AG08395 (cell line): ENCODE measurements at places on chromosomes 3 and 15.

- no peak for DNase-seq
Measured at GRCh38 chr3:196096382-196096953, 14.6 kb upstream of the TFRC start.

- DNase-seq = no peak
Measured at GRCh38 chr3:196994056-196994455, 25.4 kb upstream of the PIGZ start.

DNA sequence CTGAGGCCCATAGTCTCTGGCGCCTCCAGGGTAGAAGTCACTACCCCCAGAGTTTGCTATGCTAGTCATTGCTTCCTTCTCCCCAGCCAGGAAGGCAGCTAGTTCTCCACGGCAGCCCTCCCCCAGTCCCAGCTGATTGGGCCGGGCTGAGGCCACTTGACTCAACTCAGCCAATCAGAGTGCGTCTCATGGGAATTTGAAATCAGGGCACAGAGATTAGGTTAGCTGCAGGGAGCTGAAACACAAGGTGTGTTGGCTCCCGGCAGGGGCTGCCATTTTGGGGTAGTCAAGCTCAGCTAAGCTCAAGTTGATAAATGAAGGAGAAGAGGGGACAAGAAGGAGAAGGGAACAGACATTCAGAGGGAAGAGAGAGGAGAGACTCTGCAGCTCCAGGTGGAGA is 32.8 kb downstream of the LINGO1 start:
- DNase-seq = peak; percentile 43

GRCh38 chr15:87874896-87875711 is 381.4 kb downstream of the NTRK3 start:
- peak; percentile 38 for DNase-seq

- no peak for DNase-seq
Measured at GRCh38 chr15:58921267-58921790, 12.2 kb downstream of the SLTM start.

DNA sequence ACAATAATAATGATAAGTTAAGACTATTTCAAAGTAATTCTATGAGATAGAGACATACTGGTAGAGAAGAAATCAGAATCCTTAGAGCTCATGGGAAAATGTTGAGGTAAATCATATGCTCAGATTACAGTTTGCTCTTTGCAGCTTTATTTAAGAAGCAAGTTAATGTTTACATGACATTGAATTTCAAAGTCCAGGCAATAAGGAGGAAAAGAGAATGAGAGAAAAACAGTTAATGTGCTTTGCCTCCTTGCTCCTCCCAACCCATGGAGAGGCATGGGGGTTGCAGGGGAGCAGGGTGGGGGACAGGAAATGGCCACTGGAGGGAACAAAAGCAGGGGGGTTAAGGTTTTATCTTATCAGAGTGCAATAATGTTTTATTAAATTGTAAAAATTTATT is 42.2 kb upstream of the ZBTB38 start:
- no peak for DNase-seq

GRCh38 chr3:123700791-123701722 is 116.2 kb upstream of the HACD2 start:
- DNase-seq = no peak

- DNase-seq = no peak
Measured at GRCh38 chr3:144164352-144164751, 192.7 kb downstream of the DIPK2A start.

- DNase-seq = no peak
Measured at GRCh38 chr3:97979610-97980009, 7.4 kb upstream of the RIOX2 start.

GRCh38 chr3:154334973-154335420 is 10.7 kb upstream of the DHX36 start:
- peak; percentile 34 for DNase-seq

DNA sequence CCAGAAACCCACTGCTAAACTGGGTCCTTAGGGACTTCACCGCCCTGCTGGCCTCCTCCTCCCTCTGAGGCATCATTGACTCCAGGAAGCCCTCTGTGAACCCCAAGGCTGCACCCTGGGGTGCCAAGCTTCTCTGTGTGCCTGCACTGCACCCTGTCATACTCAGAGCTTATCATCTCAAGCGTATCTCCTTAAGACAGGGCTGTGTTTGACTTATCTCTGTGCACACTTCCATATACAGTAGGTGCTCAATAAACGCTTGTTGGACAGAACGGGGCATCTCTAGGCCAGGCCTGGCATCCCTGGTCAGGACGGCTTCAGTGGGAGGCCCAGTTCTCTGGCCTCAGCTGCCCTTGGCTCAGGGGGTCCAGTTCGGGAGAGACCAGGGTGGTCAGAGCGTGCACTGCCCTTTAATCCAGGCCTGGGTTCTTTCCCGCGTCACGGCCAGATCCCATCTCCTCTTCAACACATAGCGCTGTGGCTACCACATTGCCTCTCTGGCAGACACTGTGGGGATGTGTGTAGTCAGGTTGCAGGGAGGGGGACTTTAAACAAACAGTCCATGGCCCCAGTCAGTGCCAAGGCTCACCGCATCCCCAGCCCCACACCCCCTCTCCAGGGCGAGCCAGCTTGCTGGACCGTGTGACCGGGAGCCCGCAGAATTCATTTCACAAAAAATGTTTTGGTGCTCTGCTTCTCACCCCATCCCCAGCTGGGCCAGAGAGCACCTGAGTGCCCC is 33.4 kb downstream of the MAGEF1 start:
- DNase-seq = no peak

GRCh38 chr15:53836618-53837017 is 77.2 kb upstream of the WDR72 start:
- DNase-seq = no peak

- DNase-seq = no peak
Measured at GRCh38 chr15:47395076-47395475, 322.2 kb upstream of the SEMA6D start.

- no peak for DNase-seq
Measured at GRCh38 chr3:152729906-152730305, 105.0 kb upstream of the P2RY1 start.

- no peak for DNase-seq
Measured at GRCh38 chr15:74037171-74038117, 42.9 kb downstream of the PML start.

- DNase-seq = no peak
Measured at GRCh38 chr3:30557746-30558303, 48.6 kb upstream of the TGFBR2 start.

DNA sequence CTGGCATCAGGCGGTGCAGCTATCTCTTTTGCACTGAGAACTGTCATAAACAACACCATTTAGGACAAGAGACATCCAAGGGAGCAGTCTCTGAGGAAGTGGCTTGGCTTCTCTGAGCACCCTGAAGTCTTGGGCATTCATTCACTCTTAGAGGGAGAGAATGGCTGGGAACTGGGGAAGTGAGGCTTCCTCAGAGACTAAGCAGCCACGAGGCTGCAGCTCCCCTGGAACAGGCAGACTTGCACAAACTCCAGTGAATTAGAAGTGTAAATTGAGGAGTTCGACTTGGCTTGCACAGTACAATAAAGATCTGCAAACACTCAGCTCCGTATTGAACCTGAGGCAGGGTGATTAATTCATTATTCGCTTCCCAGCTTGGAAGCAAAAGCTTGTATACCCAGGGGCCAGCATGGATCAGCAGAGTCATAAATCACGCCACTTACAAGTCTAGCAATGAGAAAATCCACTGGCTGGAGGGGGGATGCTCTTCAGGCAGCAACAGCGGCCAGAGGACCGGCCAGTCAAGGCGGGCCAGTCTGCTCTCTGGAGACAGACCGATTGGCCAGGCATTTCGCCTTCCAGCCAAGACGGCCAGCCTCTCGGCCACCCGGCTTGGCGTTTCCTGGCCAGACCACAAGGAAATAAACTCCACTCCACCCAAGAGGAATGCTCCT is 118.8 kb upstream of the ADPGK start:
- peak; percentile 67 for DNase-seq
